ENCODE measurements at places on chromosomes 3 and 15.

- DNase-seq: no peak
Measured at GRCh38 chr3:70020906-70021660, 21.6 kb downstream of the SAMMSON start.

DNA sequence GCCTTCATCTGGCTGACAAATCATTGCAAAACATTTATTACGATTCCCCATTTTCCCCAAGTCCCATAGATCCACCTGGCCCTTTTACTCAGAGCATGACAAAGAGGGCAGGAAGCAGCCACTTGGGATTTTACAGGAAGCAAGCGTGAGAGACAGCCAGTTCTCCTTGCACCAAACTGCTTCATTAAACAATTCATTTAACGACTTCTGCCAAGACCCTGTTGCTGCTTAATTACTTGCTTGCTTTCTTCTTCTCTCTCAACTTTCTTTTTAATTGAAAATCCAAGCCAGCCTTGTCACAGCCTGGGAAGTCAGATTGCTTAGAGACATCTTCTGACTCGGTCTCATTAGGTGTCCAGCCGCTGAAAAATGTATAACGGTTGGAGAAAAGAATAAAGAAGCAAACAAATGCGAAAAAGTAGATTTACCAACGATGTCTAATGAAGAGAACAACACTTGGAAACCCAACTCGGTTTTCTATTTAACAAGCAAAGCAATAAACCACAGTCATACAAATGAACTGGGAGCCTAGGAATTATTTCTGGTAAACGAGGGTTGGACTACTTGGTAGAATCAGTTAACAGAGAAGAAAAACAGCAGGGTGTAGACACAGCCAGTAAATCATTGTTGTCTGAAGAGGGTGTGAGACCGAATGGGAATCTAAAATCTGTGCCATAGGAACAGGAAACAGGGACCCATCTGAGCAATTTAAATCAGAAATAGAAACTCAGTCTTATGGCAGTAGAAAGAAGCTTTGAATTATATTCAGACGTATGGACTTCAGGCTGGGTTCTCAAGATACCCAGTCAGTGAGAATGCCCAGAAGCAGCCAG is 298.3 kb downstream of the LRRC3B start:
- DNase-seq: no peak

DNA sequence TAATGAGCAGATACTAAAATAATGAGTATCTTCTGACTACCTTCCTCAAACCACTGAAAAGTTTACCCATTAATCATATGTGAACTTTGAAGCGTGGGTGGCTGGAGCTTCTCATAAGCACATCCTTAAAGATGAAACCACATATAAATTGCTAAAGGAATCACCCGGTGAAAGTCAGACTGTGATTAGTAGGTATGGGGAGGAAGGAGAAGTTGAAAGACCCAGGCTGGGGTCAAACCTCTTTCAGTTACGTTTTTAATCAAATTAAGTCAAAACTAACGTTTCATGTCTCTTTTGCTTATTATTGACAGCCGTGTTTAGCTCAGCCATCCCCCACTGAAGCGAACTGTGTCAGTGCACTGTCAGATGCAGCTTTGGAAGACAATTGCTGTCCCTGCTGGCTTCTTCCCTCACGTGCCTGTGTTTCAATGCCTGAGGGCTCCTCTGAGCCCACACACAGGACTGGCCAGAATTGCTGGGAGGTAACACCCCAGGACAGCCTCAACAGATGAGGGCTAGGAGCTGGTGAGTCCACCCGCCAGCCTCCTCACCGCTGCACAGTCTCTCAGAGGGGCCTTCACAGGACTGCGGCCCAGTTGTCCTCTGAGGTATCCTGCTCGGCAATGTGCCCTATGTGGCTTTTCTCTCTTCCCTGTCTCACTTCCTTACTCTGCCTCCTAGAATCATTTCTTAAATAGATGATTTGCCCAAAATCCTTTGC is 29.3 kb upstream of the SH3BP5 start:
- peak; percentile 60 for DNase-seq

DNA sequence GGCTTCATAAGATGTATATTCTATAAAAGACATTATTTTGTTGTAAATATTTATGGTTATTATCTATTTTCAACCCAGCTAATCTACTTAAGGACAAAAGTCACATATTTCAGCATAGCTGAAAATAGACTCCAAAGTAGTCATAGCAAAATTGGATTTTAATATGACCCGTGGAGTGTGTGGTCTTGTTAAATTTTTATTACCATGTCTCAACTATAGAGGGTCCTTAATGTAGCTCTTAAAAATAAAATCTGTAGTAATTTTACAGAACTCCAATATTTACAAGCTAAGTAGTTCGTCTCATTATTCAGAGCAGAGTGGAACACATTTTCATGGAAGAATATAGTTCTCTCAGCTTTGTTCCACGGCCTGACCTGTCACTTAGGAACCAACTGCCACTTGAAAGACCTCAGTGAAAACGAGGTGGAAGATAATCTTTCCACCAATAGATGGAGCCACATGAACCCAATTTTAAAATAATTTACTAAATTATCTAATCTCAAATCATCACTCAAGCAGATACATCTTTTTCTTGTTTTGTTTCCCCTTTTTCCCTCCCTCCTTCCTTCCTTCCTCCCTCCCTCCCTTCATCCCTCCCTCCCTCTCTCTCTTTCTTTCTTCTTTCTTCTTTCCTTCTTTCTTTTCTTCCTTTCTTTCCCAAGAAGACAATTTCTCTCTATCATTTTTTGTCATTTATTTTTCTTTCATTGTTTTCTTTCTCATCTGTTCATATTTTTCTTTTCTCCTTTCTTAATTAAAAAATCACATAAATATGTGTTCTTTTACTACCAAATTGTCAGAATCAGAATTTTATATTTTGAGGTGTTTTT is 97.2 kb downstream of the CLDN1 start:
- DNase-seq: peak; percentile 28

- DNase-seq: no peak
Measured at GRCh38 chr15:70415398-70415797, 317.7 kb upstream of the TLE3 start.

GRCh38 chr3:46564190-46565021 is 1.7 kb downstream of the LRRC2 start:
- DNase-seq: no peak

GRCh38 chr3:133869586-133869985 is 26.1 kb downstream of the RAB6B start:
- no peak for DNase-seq

DNA sequence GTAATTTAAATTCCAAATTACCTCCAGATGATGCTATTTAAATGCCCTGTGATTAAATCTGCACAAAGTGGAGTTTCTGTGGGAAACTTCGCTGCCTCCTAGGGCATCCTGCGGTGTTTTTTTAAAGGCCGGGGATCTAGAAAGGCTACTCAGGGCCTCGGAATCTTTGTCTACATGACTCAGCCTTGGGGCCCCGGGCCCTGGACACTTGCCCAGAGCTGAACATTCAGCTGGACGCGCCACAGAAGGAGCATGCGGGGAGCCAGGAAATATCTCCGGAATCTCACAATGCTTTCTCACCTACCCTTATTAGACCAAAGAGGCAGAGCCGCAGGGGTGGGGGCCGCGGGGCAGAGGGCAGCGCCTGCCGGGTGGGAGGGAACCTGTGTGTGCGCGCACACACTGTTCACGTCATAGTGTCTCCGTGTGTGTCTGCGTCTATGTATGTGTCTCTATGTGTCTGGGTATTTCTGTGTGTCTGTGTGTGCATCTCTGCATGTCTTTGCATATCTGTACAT is 145.5 kb upstream of the TPM1 start:
- peak; percentile 100 for DNase-seq

GRCh38 chr3:190092250-190092649 is 28.4 kb downstream of the P3H2 start:
- peak; percentile 57 for DNase-seq

- DNase-seq: peak; percentile 67
Measured at GRCh38 chr3:125057186-125057850, 1.5 kb upstream of the HEG1 start.

DNA sequence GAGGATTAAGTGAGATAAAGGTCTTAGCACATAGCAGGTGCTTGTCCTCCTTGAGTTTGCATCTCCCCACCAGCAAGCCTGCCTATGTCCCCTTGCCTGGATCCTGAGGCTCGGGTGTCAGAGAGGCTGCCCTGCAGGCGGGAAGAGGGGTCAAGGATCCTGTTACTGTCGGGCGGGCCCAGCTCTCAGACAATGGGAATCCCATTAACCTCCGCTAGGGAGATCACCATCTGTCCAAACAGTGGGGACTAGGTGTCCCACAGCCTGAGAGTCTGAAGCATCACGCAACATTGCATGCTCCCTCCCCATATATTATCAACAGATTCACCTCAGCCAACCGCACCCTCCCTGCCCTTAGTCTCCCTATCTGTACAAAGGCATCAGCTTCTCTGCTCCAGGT is 151.4 kb downstream of the FBLN2 start:
- no peak for DNase-seq

DNA sequence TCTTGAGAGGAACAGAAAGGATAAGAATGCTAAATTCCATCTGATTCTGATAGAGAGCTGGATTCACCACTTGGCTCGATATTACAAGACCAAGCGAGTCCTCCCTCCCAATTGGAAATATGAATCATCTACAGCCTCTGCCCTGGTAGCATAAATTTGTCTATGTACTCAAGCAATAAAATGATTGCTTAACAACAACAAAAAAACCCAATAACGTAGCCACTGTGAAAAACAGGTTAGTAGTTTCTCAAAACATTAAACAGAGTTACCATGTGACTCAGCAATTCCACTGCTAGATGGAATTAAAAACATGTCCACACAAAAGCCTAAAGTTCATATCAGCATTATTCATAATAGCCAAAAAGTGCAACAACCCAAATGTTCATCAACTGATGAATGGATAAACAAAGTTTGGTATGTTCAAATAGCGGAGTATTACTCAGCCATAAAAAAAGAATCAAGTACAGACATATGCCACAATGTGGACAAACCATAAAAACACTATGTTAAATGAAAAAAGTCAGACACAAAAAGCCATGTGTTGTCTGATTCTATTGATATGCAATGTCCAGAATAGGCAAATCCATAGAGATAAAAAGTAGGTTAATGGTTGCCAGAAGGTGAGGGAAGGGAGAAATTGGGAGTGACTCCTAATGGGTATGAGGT is 16.8 kb downstream of the BCL2L10 start:
- peak; percentile 81 for DNase-seq

DNA sequence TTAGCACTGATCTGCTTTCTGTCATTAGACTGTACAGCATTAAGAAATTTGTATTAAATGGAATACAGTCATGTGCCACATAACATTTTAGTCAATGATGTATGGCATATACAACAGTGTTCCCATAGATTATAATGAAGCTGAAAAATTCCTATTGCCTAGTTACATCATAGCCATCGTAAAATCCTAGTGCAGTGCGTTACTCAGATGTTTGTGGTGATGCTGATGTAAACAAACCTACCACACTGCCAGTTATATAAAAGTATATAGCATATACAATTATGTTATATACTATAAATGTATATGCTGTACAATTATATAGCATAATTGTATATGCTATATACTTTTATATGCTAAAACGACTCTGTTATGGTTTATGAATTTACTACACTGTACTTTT is 41.7 kb downstream of the APH1B start:
- DNase-seq: no peak

- DNase-seq: peak; percentile 57
Measured at GRCh38 chr3:104628185-104628789, 738.4 kb upstream of the ALCAM start.

GRCh38 chr3:183159333-183159732 is 3.2 kb downstream of the LAMP3 start:
- no peak for DNase-seq

DNA sequence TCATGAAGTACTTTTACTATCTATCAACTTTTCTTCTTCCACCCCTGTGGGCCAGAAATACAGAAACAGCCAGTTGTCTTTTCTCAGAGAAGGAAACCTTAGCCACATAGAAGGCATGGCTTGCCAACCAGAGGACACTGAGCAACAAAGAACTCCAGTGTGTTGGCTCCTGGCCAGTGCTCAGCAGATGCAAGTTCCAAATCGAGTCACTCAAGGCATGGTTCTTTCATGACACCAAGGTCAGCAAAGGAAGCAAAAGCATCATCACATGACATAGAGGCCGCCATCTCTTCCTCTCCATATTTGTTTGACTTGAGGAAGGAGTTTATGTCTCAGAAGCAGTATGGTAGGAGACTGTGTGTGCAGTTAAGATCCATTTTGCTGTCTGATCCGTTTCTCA is 92.2 kb downstream of the MYLK start:
- DNase-seq: no peak

DNA sequence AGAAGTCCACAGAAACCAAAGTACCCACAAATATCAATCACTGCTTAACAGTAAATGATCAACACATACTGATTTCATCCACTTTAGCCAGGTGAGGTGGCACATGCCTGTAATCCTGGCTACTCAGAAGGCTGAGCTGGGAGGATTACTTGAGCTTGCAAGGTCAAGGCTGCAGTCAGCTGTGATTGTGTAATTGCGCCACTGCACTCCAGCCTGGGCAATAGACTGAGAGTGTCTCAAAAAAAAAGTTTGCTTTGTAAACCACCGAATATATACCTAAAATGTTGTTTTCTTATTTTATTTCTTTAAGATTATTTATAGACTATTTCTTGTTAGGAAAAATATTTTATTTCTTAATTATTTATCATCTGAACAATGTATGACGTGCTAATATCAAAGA is 8.7 kb upstream of the ATP13A4 start:
- DNase-seq: no peak

DNA sequence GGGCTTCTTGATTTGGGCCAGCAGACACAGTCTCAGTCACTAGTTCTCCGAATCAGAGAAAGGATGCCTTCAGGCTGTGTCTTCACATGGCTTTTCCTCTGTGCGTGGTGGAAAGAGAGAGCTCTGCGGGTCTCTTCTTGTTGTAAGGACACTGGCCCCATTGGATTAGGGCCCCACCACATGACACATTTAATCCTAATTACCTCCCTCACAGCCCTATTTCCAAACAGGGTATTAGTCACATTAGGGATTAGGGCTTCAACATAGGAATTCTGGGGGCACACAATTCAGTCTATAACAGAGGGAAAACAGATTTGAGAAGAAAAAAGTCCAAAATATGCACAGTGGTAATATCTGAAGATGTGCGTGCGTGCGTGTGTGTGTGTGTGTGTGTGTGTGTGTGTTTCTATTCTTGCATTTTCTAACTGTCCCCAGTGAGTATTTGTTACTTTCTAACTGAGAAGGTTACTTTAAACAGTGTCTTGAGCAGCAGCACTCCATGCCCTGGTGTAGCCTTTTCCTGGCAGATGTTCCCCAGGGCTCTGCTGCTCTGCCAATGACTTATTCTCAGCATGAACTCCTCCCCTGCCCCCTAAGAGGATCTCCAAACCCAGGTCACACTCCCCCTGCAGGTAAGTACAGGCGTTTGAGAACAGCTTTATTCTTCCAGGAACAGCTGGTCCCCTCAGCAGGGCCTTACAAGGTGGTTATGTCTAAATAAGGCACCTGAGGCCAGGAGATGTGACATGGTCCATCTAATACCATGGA is 72.9 kb downstream of the RPL39L start:
- no peak for DNase-seq

GRCh38 chr3:114356066-114356465 is 62.2 kb downstream of the TIGIT start:
- DNase-seq: no peak

DNA sequence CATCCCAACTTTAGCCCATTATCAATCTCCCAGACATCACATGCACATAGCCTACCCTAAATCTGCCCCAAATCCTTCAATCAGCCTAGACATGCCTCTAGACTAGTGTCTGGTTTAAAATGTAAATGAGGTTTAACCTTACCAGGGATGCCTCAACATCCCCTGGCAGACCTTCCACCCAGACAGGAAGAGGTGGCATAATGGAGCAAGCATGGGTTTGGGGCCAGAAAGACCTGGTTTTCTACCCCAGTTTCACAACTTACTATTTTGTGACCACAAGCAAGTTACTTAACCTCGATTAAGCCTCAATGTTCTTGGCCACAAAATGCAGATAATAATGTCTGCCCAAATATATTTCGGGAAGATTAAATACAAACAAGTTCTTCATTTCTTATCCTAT is 28.3 kb upstream of the THBS1 start:
- DNase-seq: no peak

All from brain microvascular endothelial cell (primary cell).